Hepatocyte (in vitro differentiated cells): ENCODE measurements at places on chromosomes 16 and 17. TPM values are rescaled to one million over a fixed set of nuclear protein-coding genes. Genes with fewer than 3 reads are reported as not detected.
A peak's percentile ranks its signal among the peaks of the same experiment; 100 is the strongest.

The KRTAP3-2 gene
- total RNA-seq: not detected in 2 replicates

The KCNAB3 gene
- 1.4 and 1.8 TPM in 2 replicates for total RNA-seq

The CMTM2 gene
- total RNA-seq: not detected in 2 replicates

The MMP25 gene
- total RNA-seq: 0.60 TPM in 1 of 2 replicates, not detected in the other

The ABCA6 gene
- 6.3 and 6.5 TPM in 2 replicates for total RNA-seq

The PDE6G gene
- total RNA-seq: 0.87 and 2.1 TPM in 2 replicates

GRCh38 chr17:40841246-40841645 is 18.8 kb upstream of the KRT10 start:
- H3K4me1 ChIP-seq: peaks cover 9% of the 10 kb centered on the region
- no peaks in the 10 kb centered on the region for H3K36me3 ChIP-seq
- H3K4me3 ChIP-seq: no peak overlapping the region
- no peak overlapping the region for H3K27ac ChIP-seq
- no peaks in the 10 kb centered on the region for H3K27me3 ChIP-seq

DNA sequence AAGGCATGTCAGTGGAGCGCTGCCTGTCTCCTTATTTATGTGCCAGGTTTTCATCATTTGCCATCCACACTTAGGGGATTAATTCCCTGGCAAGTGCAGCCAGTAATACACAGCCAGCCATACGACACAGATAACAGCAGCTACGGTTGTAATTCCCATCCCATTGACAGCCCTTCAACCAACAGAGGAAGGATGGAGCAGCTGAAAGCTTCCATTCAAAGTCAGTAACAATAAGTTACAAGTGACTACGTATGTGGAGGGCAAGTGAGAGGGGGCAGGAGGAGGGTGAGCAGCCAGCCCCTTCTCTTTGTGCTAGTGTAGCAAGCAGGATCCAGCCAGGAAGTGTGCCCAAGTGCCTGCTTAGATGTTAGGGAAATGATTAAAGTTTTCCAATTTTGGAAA is 53.8 kb upstream of the LYRM9 start:
- no peak overlapping the region for H3K4me3 ChIP-seq
- H3K27me3 ChIP-seq: no peaks in the 10 kb centered on the region
- H3K36me3 ChIP-seq: no peaks in the 10 kb centered on the region
- no peaks in the 10 kb centered on the region for H3K4me1 ChIP-seq

DNA sequence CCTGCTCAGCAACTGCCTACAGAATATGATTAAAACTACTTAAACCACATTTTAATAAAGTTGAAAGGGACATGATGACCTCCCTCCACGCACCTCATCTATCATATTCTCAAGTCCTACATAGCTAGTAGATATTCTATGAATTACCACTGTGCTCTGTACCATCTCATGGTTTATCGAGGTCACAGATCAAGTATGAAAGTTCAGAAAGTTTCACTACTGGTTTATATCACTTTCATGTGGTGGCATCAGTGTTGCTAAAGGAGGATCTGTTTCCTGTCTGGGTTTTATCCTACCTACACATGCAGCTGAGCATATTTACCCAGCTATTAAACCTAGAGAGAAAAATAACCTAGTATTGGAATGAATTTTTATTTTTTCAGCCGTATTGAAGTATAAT is 214.9 kb upstream of the MON1B start:
- H3K27me3 ChIP-seq: no peaks in the 10 kb centered on the region
- H3K36me3 ChIP-seq: no peaks in the 10 kb centered on the region
- H3K4me3 ChIP-seq: no peak overlapping the region
- H3K27ac ChIP-seq: no peak overlapping the region

DNA sequence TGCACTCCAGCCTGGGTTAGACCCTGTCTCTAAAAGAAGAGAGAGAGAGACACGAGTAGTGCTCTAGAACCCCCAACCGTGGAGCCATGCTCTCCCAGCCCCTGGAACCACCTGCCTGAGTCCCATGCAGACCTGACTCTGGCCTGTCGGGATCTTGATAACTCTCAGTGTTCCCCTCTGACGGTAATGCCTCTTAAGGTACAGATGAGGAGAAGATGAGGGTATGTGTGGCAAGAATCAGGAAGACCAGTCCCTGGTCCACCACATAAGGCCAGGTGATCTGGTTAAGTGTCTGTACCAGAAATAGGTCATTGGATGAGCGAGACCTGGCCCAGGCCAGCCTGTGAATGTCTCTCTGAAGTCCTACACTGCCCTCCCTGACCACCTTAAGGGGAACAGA is 18.4 kb downstream of the OSBPL7 start:
- H3K27me3 ChIP-seq: peaks cover 6% of the 10 kb centered on the region
- no peaks in the 10 kb centered on the region for H3K4me1 ChIP-seq
- H3K4me3 ChIP-seq: no peak overlapping the region
- H3K36me3 ChIP-seq: no peaks in the 10 kb centered on the region
- DNase-seq: no peak
- no peak overlapping the region for H3K27ac ChIP-seq

GRCh38 chr16:89104930-89105571 is 11.4 kb downstream of the ACSF3 start:
- no peak for DNase-seq
- H3K4me3 ChIP-seq: no peak overlapping the region
- H3K27ac ChIP-seq: no peak overlapping the region
- no peaks in the 10 kb centered on the region for H3K27me3 ChIP-seq

- peak overlapping the region; percentile 98 for H3K27ac ChIP-seq
- peak; percentile 93 for DNase-seq
- H3K27me3 ChIP-seq: no peaks in the 10 kb centered on the region
- H3K4me3 ChIP-seq: peak overlapping the region; percentile 94
- peaks cover 29% of the 10 kb centered on the region for H3K4me1 ChIP-seq
- H3K36me3 ChIP-seq: no peaks in the 10 kb centered on the region
Observed at GRCh38 chr17:38703742-38704605, 1.1 kb upstream of the MLLT6 start.

DNA sequence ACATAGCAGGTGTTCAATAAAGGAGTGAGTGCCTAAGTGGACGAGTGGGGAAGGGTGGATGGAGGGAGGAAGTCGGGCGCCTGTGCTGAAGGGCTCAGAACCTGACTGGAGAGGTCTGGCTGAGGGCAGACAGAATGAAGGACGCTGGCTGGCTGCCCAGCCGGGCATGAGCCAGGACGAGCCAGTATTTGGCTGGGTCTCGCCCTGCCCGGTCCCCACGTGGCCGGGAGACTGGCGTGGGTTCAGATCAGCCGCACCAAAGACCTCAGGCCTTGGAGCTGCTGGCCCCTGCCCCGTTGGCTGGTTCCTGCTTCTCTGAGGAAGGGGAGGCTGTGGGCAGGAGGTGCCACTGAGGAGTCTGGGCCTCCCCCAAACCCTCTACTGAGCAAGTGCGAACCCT is 79.8 kb downstream of the ENGASE start:
- H3K27ac ChIP-seq: no peak overlapping the region
- H3K27me3 ChIP-seq: peaks cover 4% of the 10 kb centered on the region
- no peak overlapping the region for H3K4me3 ChIP-seq
- no peaks in the 10 kb centered on the region for H3K36me3 ChIP-seq

GRCh38 chr16:70342016-70342415 is 4.7 kb upstream of the DDX19A start:
- no peaks in the 10 kb centered on the region for H3K27me3 ChIP-seq
- H3K4me1 ChIP-seq: peaks cover 5% of the 10 kb centered on the region
- DNase-seq: no peak

GRCh38 chr17:79926142-79926604 is 86.9 kb upstream of the CBX4 start:
- H3K36me3 ChIP-seq: no peaks in the 10 kb centered on the region
- peaks cover 45% of the 10 kb centered on the region for H3K4me1 ChIP-seq
- no peak overlapping the region for H3K4me3 ChIP-seq

DNA sequence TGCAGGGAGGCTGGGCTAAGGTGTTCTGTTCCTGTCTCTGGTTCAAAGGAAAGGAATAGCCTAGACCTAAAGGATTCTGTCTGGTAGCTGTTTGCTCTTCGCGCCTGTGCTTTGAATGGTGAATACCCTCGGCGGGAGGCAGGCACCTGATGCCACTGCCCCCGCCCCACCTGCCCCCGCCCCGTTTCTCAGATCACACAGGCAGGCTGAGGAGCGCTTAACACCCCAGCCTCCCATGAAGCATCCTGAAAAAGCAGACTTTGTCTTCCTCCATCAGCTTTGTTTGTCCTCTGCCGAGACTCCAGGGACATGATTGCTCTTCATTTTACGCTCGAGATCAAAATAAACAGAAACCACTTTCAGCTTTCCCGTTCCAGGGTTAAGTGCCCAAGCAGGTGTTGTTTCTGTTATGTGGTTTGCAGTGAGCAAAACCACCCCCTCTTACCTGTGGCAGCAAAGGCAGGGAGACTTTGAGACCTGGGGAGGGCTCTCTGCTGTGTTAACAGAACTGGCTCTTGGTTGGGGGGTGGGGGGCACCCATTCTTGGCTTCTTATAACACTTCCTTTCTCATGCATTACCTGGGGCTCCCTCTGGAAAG is 452.1 kb downstream of the WWOX start:
- no peaks in the 10 kb centered on the region for H3K27me3 ChIP-seq
- H3K4me3 ChIP-seq: no peak overlapping the region
- H3K27ac ChIP-seq: no peak overlapping the region
- H3K4me1 ChIP-seq: no peaks in the 10 kb centered on the region
- H3K36me3 ChIP-seq: no peaks in the 10 kb centered on the region

DNA sequence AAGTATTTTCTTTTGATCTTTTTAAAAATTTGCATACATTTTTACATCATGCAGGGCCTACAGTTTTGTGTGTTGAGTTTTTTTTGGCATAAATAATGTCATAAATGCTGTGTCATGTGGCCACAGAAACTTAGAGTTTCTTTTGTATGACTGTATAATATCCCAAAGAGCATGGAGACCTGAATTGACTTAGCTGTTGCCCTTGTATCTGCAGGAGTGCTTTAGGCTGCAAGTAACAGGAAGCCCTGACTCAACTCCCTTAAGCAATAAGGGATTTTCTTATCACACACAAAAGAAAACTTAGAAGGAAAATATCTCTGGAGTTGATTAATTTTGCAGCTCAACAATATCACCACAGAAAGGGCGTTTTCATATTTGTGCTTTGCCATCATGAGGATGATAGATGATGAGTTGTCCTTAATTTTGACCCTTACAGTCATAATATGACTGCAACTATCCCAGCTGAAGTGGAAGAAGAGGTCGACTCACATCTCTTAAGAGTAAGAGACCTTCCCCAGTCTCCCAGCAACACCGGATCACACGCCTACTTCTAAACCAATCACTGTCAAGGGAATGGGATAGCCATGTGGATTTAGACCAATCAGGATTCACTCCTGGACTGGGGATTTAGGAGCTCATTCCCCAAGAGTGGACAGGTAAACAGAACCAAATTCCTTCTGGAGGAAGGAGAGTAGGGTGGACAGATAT is 138.9 kb downstream of the GSG1L start:
- no peak for DNase-seq
- no peaks in the 10 kb centered on the region for H3K36me3 ChIP-seq
- peaks cover 6% of the 10 kb centered on the region for H3K27me3 ChIP-seq
- H3K4me1 ChIP-seq: no peaks in the 10 kb centered on the region

DNA sequence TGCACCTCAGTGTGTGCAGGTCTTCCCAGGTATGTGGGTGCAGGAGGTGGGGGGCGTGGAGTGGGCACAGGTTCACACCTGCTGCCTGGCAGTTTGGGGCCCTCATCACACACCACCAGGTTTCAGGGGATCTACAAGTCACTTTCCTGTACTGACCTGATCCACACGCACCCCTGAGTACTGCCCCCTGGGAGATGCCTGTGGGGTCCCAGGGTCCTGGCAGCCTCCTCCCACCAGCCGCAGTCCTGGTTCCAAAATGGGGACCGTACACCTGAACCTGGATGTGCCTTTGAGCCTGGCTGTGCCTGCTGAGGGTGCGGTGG is 25.9 kb downstream of the RNF213 start:
- no peaks in the 10 kb centered on the region for H3K36me3 ChIP-seq
- H3K27ac ChIP-seq: no peak overlapping the region
- DNase-seq: no peak
- H3K27me3 ChIP-seq: no peaks in the 10 kb centered on the region

DNA sequence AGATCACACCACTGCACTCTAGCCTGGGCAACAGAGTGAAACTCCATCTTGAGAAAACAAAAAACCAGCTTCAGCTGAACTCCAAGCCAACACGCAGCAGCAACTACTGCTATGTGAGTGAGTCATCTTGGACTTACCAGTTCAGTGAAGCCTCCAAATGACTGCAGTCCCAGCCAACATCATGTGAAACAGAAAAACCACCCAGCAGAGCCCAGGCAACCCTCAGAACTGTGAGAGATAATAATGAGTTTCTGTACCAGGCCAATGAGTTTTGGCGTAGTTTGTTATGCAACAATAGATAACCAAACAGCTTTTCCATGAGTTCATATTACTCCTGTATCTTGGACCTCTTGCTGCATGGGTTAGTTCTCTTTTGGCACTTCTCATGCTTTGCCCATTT is 23.3 kb downstream of the PHF12 start:
- no peaks in the 10 kb centered on the region for H3K36me3 ChIP-seq
- H3K27ac ChIP-seq: no peak overlapping the region
- DNase-seq: no peak

DNA sequence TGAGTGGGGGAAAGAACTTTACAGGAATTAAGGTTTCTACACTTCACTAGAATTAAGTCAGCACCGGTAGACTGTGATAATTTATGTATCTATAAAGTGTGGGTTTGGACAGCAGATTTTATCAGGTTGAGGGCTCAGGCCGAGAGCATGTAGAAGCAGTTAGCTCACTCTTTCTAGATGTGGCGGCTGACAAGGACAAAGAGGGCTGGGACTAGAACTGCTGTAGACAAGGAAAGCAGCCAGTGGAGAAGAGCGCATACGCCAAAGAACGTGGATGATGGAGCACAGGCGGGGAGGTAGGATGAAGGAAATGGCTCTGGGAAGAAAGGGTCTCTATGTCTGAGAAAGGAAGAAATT is 504 bp upstream of the GOSR1 start:
- no peaks in the 10 kb centered on the region for H3K27me3 ChIP-seq
- H3K36me3 ChIP-seq: no peaks in the 10 kb centered on the region
- no peak overlapping the region for H3K27ac ChIP-seq
- DNase-seq: peak; percentile 8

DNA sequence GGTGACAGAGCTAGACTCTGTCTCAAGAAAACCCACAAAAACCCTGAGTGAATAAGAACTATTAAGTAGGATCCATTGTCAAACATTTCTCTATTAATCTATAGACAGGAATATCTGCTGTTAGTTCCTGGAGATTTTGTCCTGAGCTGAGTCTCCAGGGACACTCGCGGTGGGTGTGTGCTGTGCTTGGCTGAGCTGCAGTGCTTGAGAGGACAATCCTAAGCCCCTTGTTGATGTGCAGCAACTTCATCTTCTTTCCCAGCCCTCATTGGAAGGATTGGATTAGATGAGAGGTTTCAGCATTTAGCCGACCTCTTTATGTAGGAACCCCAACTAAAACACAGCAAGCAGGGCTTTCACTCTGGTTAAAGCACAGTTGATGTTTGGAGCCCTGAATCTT is 33.3 kb downstream of the NDEL1 start:
- DNase-seq: no peak
- no peaks in the 10 kb centered on the region for H3K27me3 ChIP-seq
- H3K4me1 ChIP-seq: peaks cover 15% of the 10 kb centered on the region
- no peaks in the 10 kb centered on the region for H3K36me3 ChIP-seq
- H3K27ac ChIP-seq: no peak overlapping the region
